ENCODE measurements at places on chromosomes 7 and 10.

GRCh38 chr7:106793015-106793975, 71.8 kb upstream of the PIK3CG start:
- DNase-seq = no peak

- DNase-seq = no peak
Measured at GRCh38 chr7:13016592-13017332, 329.3 kb downstream of the ARL4A start.

DNA sequence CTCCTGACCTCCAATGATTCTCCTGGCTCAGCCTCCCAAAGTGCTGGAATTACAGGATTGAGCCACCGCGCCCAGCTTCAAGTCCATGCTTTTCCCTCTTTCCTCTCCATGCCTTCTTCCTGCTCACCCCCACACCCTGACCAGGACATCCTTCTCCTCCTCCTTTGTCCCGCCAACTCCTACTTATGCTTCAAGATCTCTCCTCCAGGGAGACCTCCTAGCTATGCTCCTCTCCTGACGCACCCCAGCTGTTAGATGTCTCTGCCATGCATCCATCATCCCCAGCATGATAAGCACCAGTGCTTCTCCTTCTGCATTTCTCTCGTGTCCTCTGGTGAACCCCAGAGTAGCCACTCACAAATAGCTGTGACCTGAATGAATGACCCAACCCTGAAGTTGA, 21.1 kb downstream of the SRRM3 start:
- DNase-seq = no peak

DNA sequence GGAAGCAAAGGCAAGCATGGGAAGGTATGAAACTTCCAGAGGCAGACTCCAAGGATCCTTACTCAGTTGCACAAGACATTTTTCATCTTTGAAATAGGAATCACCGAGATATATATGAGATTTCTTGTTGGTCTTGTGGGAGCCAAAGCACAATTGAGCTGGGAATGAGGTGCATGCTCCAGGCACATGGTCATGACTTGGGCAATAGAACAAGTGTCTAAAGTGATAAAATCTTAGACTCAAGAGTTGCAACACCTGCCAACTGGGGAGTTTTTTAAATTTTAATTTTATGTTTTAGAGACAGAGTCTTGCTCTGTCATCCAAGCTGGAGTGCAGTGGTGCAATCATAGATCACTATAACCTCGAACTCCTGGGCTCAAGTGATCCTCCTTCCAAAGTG, 169.5 kb upstream of the ADCY1 start:
- no peak for DNase-seq

- DNase-seq = no peak
Measured at GRCh38 chr7:98110249-98111022, 3.8 kb downstream of the LMTK2 start.

- no peak for DNase-seq
Measured at GRCh38 chr10:122417667-122418066, 36.8 kb upstream of the ARMS2 start.
